Stimulated activated naive CD4-positive, alpha-beta T cell treated with Interleukin-2 at 50 U/mL for 16 hours (primary cell): ENCODE measurements at places on chromosomes 6 and 20.

- no peak for DNase-seq
Measured at GRCh38 chr20:59994697-59995122, 36.5 kb downstream of the CDH26 start.

GRCh38 chr6:25237579-25237978, 41.6 kb upstream of the CARMIL1 start:
- no peak for DNase-seq

GRCh38 chr6:158863646-158864045, 44.5 kb upstream of the EZR start:
- no peak for DNase-seq

GRCh38 chr6:149289966-149290365, 27.5 kb upstream of the TAB2 start:
- DNase-seq: no peak

DNA sequence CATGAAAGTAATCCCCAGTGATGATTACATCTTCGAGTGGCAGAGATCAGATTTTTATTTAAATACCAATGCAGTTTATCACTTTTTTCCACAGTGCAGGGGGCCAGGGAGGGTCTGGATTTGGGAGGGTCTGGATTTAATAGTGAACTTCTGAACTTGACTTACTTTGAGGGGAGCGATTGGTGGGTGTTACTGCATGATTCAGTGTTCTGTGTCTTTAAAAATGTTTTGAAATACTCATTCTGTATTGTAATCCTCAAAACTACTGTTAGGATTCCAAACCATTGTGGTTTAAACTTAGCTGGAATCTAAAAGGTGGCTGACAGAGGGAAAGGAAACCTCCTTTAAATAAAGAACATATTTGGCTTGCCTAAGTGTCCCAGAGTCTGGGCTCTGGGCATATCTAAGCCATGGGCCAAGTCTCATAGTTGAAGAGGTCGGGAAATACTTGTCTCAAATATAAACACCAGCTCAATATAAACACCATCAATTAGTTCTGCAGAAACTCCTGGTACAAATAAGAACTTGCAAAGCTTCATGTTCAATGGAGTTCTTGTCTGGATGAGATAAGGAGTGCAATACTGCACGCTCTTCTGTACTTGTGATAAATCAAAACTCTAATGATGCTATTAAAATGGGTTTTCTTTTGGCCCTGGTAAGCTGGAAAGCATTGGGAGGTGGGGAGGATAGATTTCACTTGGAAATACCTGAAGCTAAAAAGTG, 14.4 kb downstream of the JARID2 start:
- DNase-seq: no peak

- DNase-seq: no peak
Measured at GRCh38 chr6:4957521-4958231, 46.2 kb downstream of the RPP40 start.

GRCh38 chr6:139820210-139820609, 445.8 kb upstream of the CITED2 start:
- no peak for DNase-seq

GRCh38 chr6:56499095-56499494, 143.6 kb downstream of the DST start:
- no peak for DNase-seq

GRCh38 chr6:111994791-111995190, 59.1 kb upstream of the CCN6 start:
- no peak for DNase-seq

DNA sequence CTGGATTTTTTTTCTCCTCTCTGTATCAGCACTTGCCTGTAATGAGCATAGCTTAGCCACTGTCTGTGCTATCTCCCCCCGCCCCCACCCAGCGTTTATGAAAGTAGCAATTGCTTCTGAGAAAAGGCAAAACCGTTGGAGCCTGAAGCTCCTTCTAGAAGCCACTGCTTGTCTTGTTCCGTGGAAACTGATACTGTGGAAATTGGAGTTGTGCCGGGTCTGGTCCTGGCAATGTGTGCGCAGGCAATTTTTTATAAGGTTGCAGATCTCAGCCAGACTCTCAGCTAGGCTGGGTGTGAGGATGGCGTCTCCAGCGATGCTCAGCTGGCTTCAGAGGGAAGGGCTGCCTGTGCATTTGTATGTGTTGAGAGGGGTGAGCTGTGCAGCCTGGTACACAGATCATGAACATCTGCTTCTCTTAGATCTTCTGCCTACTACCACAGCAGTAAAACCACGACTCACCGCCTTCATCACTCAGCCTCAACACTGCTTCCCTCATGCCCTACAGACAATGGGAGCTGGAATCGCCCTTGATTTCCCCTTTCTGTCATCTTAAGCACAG, 72.4 kb upstream of the GTSF1L start:
- DNase-seq: no peak

GRCh38 chr20:329851-330232, 4.5 kb downstream of the SOX12 start:
- no peak for DNase-seq

GRCh38 chr6:132298344-132298949, 102.8 kb downstream of the MOXD1 start:
- DNase-seq: no peak

- no peak for DNase-seq
Measured at GRCh38 chr20:1890469-1891262, 4.5 kb upstream of the SIRPA start.

DNA sequence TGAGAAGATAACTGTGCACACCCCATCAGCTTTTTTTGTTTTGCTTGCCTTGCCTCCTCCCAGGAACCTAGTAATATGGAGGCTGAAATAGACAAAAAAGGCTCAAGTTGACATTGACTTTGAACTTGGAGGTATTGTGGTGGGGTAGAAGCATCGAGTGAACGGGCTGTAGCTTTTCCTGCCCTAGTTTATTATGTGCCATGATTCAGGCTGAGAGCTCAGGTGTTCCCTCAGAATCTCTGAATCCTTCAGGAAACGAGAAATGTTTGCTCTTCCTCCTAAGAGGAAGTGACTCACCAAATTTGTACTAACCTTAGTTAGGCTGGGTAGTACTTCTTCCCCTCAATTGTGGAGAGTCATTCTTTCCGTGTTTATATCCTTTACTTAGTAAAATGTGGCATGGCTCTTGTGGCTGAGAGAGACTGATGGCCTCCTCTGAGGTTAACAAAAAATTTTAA, 98.8 kb downstream of the SASH1 start:
- DNase-seq: no peak

- no peak for DNase-seq
Measured at GRCh38 chr6:131014080-131014776, 48.8 kb downstream of the EPB41L2 start.

DNA sequence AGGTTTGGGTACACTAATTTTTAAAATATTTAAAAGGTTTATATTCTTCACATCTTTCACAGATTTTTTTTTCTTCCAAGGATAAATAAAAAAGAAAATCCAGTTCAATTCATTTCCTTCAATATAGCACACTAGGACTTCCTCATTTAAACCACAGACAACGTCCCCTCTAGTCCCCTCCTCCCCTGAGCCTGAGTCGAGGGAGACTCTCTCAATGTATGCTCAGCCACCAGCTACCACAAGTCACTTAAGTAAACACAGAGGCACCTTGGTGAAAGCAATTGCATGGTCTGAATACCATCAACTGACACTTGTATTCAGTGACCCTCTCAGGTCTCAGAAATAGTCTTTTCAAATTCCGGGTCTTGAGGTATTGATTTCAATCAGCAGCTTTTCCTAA, 88.6 kb downstream of the SIM1 start:
- no peak for DNase-seq

GRCh38 chr6:41836022-41836659, 48.6 kb downstream of the TOMM6 start:
- DNase-seq: no peak

GRCh38 chr6:125312478-125312877, 10.7 kb upstream of the HDDC2 start:
- DNase-seq: no peak

DNA sequence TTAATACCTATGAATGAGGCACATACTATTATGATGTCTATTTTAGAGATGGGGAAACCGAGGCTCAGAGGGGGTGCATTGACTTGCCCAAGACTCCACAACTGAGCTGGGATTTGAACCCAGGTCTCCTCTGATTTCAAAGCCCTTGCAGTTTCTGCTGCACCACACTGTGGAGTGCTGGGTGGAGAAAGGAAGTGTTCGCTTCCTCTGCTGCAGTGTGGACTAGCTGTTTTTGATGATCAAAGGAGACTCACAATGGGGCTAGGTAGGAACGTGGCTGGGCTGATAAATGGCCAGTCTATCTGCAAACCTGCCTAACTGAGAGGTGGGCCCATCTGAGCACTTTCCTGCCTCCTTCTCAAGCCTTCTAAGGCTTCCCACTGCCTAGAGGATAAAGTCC, 87.2 kb downstream of the CD40 start:
- no peak for DNase-seq

- no peak for DNase-seq
Measured at GRCh38 chr6:90530882-90531281, 56.0 kb downstream of the MAP3K7 start.

DNA sequence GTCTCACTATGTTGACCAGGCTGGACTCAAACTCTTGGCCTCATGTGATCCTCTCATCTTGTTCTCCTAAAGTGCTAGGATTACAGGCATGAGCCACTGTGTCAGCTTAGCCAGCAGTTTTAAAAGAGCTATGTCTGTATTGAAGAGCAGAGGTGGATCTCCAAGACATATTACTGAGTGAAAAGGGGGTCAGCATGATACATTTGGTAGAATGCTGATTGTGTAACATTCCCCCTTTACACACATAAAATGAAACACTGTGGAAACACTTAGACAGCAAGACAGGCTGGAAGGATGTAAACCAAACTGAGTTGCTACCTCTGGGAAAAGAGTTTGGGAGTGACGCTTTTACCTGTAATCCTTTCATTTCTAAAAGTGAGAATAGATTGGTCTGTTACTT, 1.7 kb upstream of the RIPOR3 start:
- no peak for DNase-seq

DNA sequence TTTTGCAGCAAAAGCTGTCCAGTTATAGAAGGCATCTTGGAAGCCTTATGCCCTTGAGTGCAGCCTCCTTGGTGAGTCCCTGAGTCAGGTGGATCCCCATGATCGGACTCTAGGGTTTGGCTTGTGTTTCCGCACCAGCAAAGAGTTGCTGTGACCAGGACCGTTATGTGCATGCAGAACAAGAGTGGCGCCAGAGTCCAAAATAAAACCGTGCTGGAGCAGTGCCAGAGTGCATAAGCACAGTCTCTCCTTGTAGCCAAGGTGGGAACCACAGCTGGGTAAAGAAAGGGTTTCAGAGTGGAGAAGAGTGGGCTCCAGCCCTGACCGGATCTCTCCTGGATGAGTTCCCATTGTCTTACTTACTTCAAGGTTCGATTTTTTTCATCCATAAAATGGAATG, 58.6 kb downstream of the FOXA2 start:
- DNase-seq: no peak

DNA sequence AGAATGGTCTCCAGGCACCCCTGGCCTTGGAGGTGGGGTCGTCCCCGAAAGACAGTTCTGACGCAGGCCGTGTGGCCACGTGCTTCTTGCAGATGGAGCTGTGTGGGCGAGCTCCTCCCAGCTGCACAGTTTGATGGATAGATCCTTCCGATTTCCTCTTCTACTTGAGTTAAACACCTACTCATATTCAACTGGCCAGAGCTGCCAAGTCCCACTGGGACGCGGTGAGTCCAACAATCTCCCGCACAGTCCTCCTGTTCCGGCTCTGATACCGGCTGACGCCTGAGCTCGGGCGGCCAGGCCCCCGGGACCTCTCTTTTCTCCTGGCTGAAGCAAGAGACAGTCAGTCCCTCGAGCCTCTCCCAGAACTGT, 57.9 kb upstream of the DACT2 start:
- no peak for DNase-seq

GRCh38 chr20:32063695-32064094, 11.7 kb downstream of the HCK start:
- DNase-seq: no peak

DNA sequence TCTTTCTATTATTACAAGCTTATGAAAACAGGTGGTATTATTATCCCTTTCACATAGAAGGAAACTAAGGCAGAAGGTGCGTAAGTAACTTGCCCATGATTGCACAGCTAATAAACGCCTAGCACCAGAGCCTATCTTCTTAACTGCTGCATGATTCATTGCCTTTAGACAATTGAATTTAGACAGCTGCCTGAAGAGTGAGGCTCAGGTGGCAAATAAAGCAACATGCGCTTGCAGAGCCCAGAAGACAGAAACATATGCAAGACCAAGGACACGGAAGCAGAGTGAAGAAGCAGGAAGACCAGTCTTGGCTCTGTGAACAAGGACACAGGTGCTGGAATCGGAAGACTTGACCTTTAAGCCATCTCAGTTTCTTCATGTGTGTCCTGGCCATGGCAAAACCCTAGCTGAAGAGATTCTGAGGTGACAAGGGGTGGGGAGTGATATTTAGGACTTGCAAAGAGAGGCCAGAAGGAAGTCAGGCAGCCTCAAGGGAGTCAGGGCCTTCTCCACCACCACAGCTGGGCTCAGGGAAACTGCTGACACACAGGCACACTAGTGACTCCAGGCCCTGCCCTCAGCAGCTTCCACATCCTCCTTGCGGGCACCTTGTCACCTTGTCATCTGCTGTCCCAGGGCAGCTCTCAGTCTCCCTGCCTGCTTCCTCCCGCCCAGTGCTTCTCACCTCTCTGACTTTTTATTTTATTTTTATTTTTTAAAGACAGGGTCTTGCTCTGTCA, 91.7 kb upstream of the SLC22A16 start:
- DNase-seq: no peak

GRCh38 chr6:26593278-26594130, 3.2 kb upstream of the ABT1 start:
- no peak for DNase-seq

DNA sequence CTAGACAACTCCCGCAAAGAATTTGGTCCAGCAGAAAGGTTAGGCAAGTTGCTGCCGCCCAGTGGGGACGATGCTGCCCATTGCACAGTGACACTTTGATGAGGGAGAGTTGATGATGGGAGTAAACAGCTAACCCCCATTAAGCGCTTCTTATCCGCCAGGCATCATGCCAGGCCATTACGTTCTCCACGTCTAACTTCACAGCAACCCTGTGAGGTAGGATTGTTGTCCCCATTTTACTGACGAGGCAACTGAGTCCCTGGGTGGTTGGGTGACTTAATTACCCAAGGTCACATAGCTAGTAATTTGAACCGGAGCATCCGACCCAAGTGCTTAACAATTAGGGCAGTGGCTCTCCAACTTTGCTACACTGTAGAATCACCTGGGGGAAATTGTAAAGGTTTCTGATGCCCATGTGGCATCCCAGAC, 738 bp downstream of the RALGAPB start:
- no peak for DNase-seq

GRCh38 chr6:115901896-115902295, 158.8 kb downstream of the FRK start:
- no peak for DNase-seq
